Amniotic epithelial cell (primary cell): ENCODE measurements at places on chromosomes 3 and 15.

DNA sequence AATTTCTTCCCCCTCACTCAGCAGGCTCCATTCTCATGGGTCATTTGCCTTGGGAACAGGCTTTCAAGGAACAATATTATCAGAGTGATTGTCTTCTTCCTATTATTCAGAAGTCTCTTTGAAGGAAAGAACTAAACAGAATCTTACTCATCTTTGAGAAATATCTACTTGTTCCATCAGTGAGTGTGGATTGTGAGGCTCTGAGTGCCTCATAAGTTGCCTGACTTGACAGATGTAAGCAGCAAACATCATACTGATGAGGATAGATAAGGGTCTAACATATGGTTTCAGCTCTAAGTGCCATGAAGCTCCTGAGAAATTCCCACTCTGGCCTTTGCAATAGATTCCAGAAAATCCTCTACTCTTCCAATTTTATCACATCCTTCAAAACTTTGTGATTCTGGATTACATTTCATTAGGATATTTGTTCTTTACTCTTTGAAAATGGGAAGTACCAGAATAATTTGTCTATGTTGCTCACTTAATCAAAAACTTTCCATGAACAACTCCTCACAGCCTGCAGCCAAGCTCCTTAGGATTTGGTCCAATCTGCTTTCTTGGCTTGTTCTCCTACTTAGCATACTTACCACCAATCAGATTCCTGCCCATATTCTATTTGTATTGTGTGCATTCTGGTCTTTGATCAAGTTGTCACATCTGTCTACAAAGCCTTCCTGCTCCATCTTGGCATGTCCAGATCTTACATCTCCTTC, 120.1 kb downstream of the RPL22L1 start:
- DNase-seq = peak; percentile 76

DNA sequence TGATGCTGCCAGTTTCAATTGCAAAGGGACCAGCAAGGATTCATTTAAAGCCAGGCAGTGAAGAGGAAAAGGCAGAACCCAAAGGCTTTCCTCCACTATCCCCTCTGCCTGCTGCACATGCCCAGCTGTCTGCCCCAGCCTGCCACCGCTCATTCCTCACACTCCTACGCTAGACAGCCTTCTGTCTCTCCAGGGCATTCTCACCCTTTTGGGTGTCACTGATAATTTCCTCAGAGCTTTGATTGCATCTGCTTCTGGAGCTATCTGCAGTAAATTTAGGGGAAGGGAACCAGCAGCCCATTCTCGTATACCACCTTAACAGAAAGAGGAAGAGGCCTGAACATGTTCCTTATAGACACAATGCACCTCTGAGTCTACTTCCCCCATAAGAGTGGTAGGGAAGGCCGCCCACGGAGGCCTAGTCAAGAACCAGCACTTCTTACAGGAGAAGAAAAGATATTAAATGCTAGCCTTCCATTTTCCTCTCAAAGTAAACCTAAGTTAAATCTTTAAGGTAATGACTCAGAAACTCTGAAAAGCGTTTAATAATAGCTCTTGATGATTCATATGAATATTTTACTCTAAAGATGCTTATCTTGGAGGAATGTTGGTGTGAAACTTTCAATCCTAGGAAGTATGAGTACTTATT, 20.9 kb downstream of the NUDT16 start:
- DNase-seq = peak; percentile 60

DNA sequence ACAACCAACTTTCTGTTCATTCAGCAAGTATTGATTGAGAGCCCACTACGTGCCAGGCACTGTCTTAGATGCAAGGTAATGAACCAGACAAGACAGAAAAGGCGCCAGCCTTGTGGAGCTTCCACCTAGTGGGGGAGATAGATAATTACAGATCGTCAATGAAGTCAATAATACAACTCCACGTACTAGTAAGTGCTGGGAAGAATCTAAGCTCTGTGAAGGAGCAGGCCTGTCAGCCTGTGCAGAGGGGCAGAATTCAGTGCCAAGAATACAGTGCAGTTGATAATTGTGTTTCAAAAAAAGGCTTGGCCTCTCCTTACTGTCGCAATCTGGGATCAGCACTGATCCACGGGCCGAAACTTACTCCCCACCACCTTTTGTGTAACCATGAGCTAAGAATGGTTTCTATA, 186.3 kb downstream of the FEZF2 start:
- no peak for DNase-seq

DNA sequence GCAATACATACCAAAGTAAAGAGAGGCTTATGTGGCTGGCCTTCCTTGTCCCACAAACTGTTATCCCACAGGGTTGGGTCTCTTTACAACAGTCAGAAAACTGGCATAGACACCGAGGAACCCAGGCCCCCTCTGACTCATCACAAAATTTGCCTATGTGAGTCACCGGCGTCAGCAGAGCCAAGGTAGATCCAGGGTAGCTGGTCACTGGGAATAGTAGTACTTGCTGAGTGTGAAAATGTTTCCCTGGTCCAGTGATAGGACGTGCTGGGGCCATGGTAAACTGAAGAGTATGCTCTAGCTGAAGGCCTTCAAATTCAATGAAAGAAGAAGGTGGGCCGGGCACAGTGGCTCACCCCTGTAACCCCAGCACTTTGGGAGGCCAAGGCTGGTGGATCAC, 27.1 kb upstream of the SKIL start:
- DNase-seq = no peak

- DNase-seq = no peak
These were observed 342.1 kb upstream of the SOX2 start for GRCh38 chr3:181369637-181370036.

DNA sequence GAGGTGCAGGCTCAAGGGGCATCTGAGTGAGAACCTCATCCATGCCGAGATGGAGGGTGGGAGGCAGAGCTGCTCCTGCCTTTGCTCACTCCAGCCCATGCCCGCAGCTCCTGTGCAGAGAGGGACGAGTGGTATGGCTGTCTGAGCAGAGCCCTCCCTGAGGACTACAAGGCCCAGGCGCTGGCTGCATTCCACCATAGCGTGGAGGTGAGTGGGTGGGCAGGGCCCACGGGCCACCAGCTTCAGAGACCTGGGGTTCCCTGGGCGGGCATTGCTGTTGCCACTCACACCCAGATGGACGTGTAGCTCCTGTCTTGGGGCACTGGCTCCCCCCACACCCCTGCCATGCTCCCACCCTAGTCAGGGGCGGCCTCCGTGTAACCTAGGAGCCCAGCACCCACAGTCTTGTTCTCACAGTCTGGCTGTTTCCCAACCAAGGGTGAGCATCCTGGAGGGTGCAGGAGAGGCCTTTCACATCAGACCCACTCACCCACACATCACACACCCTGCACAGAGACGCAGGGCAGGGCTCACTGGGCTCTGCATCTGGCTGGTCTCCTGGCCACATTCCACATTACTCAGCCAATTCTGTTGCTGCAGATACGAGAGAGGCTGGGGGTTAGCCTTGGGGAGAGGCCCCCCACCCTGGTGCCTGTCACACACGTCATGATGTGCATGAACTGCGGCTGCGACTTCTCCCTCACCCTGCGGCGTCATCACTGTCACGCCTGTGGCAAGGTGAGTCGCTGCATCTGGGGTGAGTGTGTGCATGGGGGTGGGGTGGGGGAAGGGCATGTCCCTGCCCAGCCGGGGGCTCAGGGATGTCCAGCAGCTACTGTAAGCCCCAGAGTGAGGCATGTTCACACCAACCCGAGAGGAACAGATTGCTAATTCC, 25.3 kb upstream of the NR2C2 start:
- DNase-seq = no peak

DNA sequence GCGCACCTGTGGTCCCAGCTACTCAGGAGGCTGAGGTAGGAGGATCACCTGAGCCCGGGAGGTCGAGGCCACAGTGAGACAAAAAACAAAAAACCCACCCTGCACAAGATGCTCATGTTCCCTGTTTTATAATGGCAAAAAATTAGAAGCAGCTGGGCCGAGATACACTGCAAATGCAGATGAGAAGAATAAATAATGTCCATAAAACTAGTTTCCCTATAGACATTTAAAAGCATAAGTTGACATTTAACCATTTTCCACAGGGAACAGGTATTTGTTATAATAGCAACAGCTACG, 537 bp upstream of the SCAP start:
- DNase-seq = no peak

GRCh38 chr3:7573330-7573729, 712.4 kb downstream of the GRM7 start:
- no peak for DNase-seq

DNA sequence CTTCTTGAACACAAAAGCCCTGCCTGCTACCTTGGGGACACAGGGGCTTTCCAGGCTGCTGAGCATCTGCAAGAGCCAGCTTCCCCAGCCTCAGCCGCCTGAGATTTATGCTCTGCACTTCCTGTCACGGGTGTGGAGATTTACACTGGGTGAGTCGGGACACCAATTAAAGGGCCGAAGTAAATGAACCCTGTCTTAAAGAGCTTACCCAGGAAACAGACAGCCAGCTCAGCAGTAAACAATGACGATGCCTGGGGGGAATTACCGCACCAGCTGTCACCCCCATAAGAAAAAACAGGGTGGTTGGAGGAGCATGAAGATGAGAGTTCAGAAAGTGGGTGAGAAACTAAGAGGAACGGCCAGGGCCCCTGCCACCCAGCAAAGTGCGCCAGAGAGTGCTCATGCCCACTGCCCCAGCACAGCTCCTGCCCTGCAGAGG, 37.5 kb upstream of the IQSEC1 start:
- no peak for DNase-seq

- peak; percentile 23 for DNase-seq
These were observed 122.6 kb upstream of the SLC6A11 start for GRCh38 chr3:10693457-10693856.

DNA sequence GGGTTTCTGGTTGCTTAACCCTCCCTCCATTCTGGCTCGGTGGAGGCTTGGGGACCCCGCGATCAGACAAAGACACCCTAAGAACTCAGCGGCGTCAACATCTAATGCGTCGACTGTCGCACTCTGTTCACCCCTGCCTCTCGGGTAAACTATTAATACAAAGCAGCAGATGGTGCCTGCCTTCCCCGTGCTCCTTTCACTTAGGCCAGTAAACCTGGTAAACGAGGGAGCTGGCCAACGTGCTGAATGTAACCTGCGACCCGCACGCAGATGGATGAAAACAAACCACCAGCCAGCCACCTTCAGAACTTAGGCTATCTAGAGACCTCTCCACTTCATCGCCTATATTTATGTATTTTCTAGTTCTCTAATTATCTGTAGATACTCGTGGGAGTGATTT, 848 bp upstream of the CADPS start:
- peak; percentile 58 for DNase-seq

GRCh38 chr15:41011055-41011815, 58.0 kb downstream of the CHAC1 start:
- DNase-seq = no peak

GRCh38 chr3:103976931-103977339, 1389.8 kb upstream of the ALCAM start:
- no peak for DNase-seq

DNA sequence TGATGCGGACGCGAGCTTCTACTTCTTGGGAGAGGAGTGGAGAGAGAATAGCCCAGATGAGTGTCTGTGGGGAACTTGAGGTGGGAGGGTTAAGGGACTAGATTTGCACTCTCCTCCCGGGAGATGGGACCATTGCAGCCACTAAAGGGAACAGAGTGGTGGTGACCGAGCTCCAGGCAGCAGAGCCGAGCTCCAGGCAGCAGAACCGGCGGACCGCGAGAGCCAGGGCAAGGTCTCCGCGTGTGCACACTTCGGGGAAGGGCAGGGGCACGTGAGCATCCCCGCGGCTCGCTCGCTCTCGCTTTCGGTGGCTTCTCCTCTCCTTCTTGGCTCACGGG, 1.1 kb downstream of the IGDCC3 start:
- no peak for DNase-seq

DNA sequence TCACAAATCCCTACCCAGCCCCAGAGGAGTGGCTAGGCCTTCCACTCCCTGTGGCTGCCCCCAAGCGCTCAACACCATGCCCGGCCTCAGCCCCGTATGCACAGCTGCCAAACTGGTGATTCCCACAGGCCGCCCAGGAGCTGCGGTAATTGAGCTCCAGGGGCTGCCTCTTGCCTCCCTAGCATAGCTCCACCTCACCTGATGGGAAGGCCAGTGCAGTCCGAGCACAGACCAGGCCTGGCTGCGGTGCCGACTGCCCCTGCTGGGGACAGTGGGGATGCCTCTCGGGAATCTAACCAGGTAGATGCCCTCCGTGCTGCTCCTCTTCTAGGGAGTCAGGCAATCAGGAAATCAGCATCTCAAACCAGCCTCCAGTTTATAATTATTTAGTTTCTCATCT, 25.9 kb downstream of the SCN5A start:
- no peak for DNase-seq

- DNase-seq = no peak
These were observed 58.5 kb downstream of the CPA3 start for GRCh38 chr3:148923592-148923991.

DNA sequence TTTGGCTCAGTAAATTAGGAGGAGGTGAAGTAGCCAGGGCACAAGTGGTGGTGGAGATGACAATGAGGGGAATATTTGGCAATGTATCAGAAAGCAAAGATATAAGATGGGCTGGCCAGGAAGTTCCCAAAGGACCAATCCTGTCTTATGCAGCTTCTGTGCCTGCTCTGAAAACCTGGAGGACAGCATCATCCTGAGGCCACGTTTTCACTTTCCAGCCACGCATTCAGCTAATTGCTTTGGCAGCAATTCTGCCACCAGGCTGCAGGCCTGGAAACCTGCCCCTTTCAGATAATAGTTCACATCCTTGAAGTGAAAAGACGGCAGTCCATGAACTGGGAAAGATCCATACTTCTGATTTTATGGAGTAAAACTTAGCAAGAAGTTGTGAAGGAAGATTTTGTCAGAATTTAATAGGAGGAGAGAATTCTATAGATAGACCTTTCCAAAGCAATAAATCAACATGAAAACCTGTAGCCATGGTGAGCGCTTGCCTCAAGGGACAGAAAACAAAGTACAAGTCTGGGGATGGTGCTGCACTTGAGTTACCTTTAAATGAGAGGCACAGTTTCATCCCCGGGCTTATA, 682.5 kb downstream of the GRM7 start:
- no peak for DNase-seq

- DNase-seq = no peak
These were observed 636.1 kb upstream of the NAALADL2 start for GRCh38 chr3:174223042-174223441.

- no peak for DNase-seq
These were observed 256.4 kb downstream of the IGSF11 start for GRCh38 chr3:118778201-118778600.

DNA sequence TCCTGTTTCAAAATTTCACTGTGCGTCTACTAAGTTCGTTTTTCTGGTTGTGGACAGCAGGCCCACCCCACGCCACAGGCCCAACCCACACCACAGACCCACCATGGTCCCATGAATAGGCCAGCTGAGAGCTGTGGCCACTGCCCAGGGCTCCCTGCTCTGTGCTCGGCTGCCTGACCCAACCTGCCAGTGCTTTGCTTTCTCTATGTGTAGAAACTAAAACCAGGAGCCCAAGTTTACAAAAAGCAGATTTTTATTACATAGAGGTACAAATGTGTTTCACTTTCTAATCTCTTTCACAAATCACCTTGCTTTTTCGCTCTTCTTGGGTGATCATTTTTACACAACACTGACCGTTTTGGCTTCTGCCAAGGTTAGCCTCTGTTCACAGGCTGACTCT, 69.1 kb downstream of the HERC2 start:
- no peak for DNase-seq

- no peak for DNase-seq
These were observed 537.3 kb upstream of the NR2F2 start for GRCh38 chr15:95793231-95793630.

- no peak for DNase-seq
These were observed 4.3 kb downstream of the GNAT1 start for GRCh38 chr3:50195501-50196252.
